ENCODE measurements at places on chromosomes 5 and 9.

GRCh38 chr5:61651195-61651594 is 319.1 kb downstream of the ZSWIM6 start:
- DNase-seq, result no peak

GRCh38 chr9:7315116-7315515 is 484.5 kb downstream of the DMAC1 start:
- no peak for DNase-seq

DNA sequence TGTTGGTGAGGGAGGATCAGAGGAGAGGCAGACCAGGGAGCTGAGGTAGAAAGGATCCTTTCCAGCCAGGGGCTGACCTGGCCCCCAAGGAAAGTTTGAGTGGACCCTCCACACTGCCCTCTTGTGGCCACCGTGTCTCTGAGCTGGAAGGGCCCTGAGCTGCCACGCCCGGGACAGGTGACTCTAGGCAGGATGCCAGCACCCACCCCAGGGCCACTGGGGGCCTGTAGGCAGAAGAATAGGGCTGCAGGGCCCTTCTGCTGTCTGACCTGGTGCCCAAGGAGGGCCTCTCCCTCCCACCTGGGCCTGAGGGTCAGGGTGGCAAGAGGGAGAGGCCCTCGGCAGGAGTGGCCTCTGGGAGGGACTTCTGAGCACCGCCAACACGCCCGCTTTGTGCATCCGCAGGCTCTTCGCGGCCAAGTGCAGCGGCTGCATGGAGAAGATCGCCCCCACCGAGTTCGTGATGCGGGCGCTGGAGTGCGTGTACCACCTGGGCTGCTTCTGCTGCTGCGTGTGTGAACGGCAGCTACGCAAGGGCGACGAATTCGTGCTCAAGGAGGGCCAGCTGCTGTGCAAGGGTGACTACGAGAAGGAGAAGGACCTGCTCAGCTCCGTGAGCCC is 76.8 kb downstream of the LMX1B start:
- DNase-seq, result peak; percentile 21

GRCh38 chr9:8382777-8383527 is 583.4 kb upstream of the DMAC1 start:
- DNase-seq, result no peak

- DNase-seq, result no peak
These were observed 18.7 kb upstream of the EEIG1 start for GRCh38 chr9:127999461-127999860.

- DNase-seq, result no peak
These were observed 265.8 kb downstream of the SLF1 start for GRCh38 chr5:94884311-94884710.

Data from CD4-positive, alpha-beta T cell treated with Interleukin-6 at 100 ng/mL for 8 hours (primary cell).